Skin of body (tissue), 3 donors: ENCODE measurements at places on chromosomes 5 and 9. TPM values are rescaled to one million over a fixed set of nuclear protein-coding genes. Genes with fewer than 3 reads are reported as not detected.

Gene PCDHGB1
- 2.6 TPM for total RNA-seq

Gene NUTM2F
- not detected for total RNA-seq

Gene ZDHHC12
- total RNA-seq = 7.5 TPM

Gene CD180
- total RNA-seq = 1.2 TPM

Gene RNF180
- total RNA-seq = 4.6 TPM

- no peak for DNase-seq
These were observed 602.9 kb downstream of the TLE1 start for GRCh38 chr9:81086416-81086815.

GRCh38 chr9:117548556-117548955 lies 133.7 kb upstream of the ASTN2 start:
- no peak for DNase-seq

DNA sequence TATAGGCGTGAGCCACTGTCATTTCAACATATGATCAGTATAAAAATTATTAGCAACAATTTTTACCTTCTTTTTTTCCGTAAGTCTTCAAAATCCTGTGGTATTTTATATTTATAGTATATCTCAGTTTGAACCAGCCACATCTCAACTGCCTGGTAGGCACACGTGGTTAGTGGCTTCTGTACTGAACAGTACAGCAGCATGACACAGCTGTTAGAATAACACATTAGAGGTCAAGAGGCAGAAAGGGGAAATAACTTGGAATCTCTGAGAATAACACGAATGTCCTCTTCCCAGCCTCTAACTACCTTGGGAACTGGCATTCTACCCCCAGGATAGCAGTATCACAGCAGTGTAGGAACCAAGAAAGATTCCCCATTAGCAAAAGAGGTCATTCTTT lies 108.5 kb upstream of the IQGAP2 start:
- DNase-seq = no peak

DNA sequence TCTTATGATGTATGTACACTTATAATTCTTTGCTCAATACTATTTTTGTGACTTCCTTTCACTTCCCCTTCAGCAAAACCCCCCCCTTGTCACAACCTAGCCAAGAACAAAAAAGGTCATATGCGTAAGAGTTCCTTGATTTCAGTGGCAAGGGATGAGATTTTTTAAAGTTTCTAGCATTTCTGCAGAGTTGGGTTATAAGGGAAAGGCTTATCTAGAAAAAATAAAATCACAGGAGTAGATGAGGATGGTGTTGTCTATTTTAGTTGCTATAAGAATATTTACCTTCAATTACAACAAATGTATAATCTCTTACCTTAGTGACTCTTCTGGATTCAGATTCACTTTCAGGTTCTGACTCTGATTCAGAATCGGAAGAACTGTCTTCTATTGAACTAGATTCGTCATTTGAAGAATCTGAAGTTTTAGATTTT lies 184.6 kb downstream of the AP3B1 start:
- DNase-seq = no peak

GRCh38 chr5:171968531-171968930 lies 37.9 kb downstream of the FBXW11 start:
- no peak for DNase-seq

DNA sequence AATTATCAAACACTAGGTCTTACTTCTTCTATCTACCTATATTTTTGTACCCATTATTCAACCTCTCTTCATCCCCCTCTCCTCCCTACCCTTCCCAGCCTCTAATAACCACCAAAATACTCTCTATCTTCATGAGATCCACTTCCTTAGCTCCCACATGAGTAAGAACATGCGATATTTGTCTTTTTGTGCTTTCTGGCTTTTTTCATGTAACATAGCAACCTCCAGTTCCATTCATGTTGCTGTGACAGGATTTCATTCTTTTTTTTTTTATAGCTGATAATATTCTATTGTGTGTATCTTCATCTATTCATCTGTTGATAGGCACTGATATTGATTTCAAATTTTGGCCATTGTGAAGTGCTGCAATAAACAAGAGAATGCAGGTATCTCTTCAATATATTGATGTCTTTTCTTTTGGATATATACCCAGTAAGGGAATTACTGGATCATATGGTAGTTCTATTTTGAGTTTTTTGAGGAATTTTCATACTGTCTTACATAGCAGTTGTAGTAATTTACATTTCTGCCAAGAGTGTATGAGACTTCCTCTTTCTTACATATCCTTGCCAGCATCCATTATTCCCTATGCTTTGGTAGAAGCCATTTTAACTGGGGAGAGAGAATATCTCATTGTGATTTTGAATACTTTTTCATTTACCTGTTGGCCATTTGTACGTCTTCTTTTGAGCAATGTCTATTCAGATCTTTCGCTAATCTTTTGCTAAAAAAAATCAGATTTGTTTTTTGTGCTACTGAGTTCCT lies 156.8 kb downstream of the DCP2 start:
- peak; percentile 13 for DNase-seq

- no peak for DNase-seq
These were observed 63.0 kb upstream of the OTULINL start for GRCh38 chr5:14518638-14519037.

DNA sequence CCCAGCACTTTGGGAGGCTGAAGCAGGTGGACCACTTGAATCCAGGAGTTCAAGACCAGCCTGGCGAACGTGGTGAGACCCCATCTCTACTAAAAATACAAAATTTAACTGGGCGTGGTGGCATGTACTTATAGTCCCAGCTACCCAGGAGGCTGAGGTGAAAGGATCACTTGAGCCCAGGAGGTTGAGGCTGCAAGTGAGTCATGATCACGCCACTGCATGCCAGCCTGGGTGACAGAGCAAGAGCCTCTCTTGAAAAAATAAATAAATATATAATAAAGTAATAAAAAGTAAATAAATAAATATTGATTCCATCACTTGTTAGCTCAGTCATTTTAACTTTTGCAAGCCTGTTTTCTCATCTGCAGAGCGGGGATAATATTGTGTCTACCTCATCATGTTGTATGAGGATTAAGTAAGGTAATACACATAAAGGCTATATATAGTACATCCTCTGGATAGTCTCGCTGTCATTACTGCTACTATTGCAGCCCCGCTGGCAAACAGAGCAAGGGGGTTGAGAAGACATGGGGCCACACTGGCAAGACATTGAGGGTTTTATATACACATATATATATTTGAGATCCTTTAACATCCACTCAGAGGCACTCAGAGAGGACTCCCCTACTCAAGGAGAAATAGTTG lies 210.9 kb downstream of the C9orf152 start:
- DNase-seq = no peak
